ENCODE measurements at places on chromosomes 12 and 14.

GRCh38 chr12:106297681-106298080 is 4.9 kb upstream of the TCP11L2 start:
- no peak for DNase-seq

- no peak for DNase-seq
Observed at GRCh38 chr12:84632556-84632955, 280.0 kb downstream of the SLC6A15 start.

GRCh38 chr12:131603106-131603938 is 107.6 kb upstream of the SFSWAP start:
- no peak for DNase-seq

GRCh38 chr12:94289461-94290312 is 141.3 kb downstream of the PLXNC1 start:
- peak; percentile 73 for DNase-seq

GRCh38 chr12:121005346-121005815 is 10.9 kb downstream of the C12orf43 start:
- DNase-seq: peak; percentile 58

DNA sequence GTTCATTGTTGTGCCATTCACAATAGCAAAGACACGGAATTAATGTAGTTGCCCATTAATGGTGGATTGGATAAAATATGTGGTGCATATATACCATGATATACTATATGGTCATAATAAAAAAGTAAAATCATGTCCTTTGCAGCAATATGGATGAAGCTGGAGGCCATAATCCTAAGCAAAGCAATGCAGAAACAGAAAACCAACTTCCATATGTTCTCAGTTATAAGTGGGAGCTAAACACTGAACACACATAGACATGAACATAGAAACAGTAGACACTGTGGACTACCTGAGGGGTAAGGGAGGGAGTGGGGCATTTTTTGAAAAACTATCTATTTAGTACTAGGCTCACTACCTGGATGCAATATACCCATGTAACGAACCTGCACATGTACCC is 3.0 kb upstream of the ERP27 start:
- no peak for DNase-seq

GRCh38 chr12:114415525-114415868 is 9.6 kb upstream of the TBX5 start:
- no peak for DNase-seq

Data from cardiac fibroblast (primary cell).